AG09319 (cell line): ENCODE measurements at places on chromosomes 5 and 9.
A peak's percentile ranks its signal among the peaks of the same experiment; 100 is the strongest.

GRCh38 chr5:143426437-143426991 lies 23.0 kb upstream of the NR3C1 start:
- DNase-seq: no peak

- DNase-seq: peak; percentile 95
Observed at GRCh38 chr9:115596021-115596745, 478.2 kb upstream of the TNC start.

GRCh38 chr9:111914749-111915424 lies 18.3 kb downstream of the UGCG start:
- no peak for DNase-seq

GRCh38 chr5:123671711-123672456 lies 159.9 kb downstream of the CSNK1G3 start:
- DNase-seq: no peak

GRCh38 chr9:99533421-99533820 lies 288.3 kb upstream of the NR4A3 start:
- no peak for DNase-seq

DNA sequence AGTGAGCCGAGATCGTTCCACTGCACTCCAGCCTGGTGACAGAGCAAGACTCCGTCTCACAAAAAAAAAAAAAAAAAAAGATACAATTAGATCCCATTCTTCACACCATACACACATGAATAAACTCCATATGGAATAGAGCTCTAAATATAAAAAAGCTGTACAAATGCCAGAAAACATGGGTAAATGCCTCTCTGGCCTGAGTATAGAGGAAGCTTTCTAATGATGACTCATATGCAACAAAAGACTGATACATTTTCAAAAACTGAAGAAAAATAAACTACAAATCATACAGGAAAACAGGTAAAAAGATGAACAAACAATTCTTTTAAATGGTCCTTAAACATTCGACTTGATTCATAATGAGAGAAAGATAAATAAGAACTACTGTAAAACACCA lies 8.6 kb downstream of the ZFP62 start:
- DNase-seq: no peak

GRCh38 chr9:89426384-89426961 lies 71.4 kb downstream of the SEMA4D start:
- no peak for DNase-seq

GRCh38 chr9:99140685-99141314 lies 35.9 kb downstream of the TGFBR1 start:
- DNase-seq: peak; percentile 22
